Spinal cord (tissue), 10 donors: ENCODE measurements at places on chromosomes 13 and 19. TPM values are rescaled to one million over a fixed set of nuclear protein-coding genes. Genes with fewer than 3 reads are reported as not detected.

ACTMAP gene
- total RNA-seq: 1.6 TPM

KLK11 gene
- total RNA-seq: not detected

ZIK1 gene
- 19.2 TPM for total RNA-seq

ZDHHC20 gene
- total RNA-seq: 124 TPM

CERS1 gene
- 22.5 TPM for total RNA-seq

AP1M2 gene
- total RNA-seq: 0.30 TPM

FAM83E gene
- 0.61 TPM for total RNA-seq

MAG gene
- total RNA-seq: 83.5 TPM

ANKRD27 gene
- 19.0 TPM for total RNA-seq

NPAS1 gene
- 1.0 TPM for total RNA-seq

RGCC gene
- 56.3 TPM for total RNA-seq

PAF1 gene
- 21.2 TPM for total RNA-seq

KIR2DL4 gene
- total RNA-seq: not detected

PLK5 gene
- 0.59 TPM for total RNA-seq
